Sigmoid colon (tissue), 7 donors: ENCODE measurements at places on chromosomes 16 and 17. TPM values are rescaled to one million over a fixed set of nuclear protein-coding genes. Genes with fewer than 3 reads are reported as not detected.
A peak's percentile ranks its signal among the peaks of the same experiment; 100 is the strongest.

DNA sequence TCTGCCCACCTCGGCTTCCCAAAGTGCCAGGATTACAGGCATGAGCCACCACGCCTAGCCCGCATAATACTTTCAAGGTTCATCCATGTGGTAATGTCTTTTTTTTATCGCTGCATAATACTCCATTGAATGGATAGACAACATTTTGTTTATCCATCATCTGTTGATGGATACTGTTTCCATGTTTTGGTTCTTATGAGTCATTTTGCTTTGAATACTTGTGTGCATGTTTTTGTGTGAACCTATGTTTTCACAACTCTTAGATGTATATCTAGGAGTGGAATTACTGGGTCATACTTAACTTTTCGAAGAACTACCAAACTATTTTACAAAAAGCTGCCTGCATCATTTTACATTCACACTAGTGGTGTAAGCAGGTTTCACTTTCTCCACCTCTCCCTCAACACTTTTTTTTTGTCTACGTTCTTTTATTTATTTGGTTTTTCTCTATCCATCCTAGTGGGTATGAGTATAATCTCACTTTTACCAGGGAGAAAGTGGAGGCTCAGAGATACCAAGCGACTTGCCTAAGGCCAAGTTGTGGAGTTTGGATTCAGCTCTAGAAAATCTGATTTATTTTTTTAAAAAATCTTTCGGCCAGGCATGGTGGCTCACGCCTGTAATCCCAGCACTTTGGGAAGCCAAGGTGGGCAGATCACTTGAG, 151.2 kb downstream of the CMIP start:
- DNase-seq, result no peak
- H3K4me1 ChIP-seq, result peaks cover 21% of the 10 kb centered on the region
- no peaks in the 10 kb centered on the region for H3K27me3 ChIP-seq
- no peak overlapping the region for H3K27ac ChIP-seq
- H3K4me3 ChIP-seq, result no peak overlapping the region

The MARVELD3 gene
- not detected for total RNA-seq

DNA sequence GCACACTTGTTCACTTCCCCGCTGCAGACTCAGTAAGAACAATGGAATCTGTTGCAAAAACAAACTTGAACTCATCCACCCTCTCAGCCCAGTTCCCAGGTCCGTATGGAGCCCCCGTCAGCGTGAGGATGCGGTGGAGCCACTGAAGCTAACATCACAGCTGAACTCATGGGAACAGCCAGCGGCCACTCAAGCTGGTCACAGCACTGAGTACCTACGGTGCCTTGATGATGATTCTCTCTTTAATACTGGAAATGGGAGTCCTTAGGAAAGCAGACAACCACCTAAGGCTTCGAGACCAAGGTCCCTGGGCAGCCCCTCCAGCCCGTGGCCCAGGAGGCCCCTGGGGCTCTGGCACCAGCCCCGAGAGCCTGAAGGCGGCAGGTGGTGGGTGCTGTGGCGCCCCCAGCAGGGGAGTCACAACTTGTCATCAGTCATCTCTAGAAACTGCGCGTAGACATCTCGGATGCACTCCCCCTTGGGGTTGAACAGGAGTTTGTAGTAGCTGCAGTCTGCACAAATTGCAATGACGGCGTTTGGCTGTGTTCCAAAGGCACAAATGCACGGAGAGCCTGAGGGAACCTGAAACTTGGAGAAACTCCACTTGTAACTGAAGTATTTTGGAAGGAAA, 31.0 kb upstream of the RHOT1 start:
- DNase-seq, result peak; percentile 82
- H3K27ac ChIP-seq, result no peak overlapping the region
- no peak overlapping the region for H3K4me3 ChIP-seq
- no peaks in the 10 kb centered on the region for H3K36me3 ChIP-seq

DNA sequence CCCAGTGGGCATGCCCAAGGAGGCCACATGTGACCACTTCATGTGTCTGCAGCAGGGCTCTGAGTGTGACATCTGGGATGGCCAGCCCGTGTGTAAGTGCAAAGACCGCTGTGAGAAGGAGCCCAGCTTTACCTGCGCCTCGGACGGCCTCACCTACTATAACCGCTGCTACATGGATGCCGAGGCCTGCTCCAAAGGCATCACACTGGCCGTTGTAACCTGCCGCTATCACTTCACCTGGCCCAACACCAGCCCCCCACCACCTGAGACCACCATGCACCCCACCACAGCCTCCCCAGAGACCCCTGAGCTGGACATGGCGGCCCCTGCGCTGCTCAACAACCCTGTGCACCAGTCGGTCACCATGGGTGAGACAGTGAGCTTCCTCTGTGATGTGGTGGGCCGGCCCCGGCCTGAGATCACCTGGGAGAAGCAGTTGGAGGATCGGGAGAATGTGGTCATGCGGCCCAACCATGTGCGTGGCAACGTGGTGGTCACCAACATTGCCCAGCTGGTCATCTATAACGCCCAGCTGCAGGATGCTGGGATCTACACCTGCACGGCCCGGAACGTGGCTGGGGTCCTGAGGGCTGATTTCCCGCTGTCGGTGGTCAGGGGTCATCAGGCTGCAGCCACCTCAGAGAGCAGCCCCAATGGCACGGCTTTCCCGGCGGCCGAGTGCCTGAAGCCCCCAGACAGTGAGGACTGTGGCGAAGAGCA, 4.4 kb downstream of the WFIKKN2 start:
- H3K27me3 ChIP-seq, result no peaks in the 10 kb centered on the region
- no peaks in the 10 kb centered on the region for H3K36me3 ChIP-seq
- no peak overlapping the region for H3K4me3 ChIP-seq
- H3K27ac ChIP-seq, result no peak overlapping the region
- peaks cover 9% of the 10 kb centered on the region for H3K4me1 ChIP-seq

DNA sequence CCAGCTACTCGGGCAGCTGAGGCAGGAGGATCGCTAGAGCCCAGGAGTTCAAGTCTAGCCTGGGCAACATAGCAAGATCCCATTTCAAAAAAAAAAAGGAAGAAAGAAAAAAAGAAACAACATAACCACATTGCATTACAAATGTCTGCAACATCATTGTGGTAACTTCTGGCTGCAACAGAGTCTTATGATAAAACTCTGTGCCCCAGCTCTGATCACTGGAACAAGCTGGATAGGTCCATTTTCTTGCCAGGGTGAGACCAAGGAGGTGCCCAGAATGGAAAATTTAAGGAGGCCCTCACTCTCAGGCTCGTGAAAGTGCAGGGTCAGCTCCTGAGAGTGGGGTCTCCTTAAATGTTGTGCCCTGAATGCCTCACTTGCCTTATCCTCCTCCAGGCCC, 37.8 kb upstream of the KDM8 start:
- H3K4me3 ChIP-seq, result no peak overlapping the region
- no peak for DNase-seq
- H3K36me3 ChIP-seq, result no peaks in the 10 kb centered on the region
- H3K27me3 ChIP-seq, result no peaks in the 10 kb centered on the region
- H3K27ac ChIP-seq, result no peak overlapping the region
- H3K4me1 ChIP-seq, result no peaks in the 10 kb centered on the region

- H3K27me3 ChIP-seq, result no peaks in the 10 kb centered on the region
- H3K36me3 ChIP-seq, result no peaks in the 10 kb centered on the region
- no peaks in the 10 kb centered on the region for H3K4me1 ChIP-seq
- no peak overlapping the region for H3K27ac ChIP-seq
- no peak for DNase-seq
Measured at GRCh38 chr16:35184356-35184870, 1725.0 kb downstream of the TP53TG3F start.

The ASPHD1 gene
- 0.95 TPM for total RNA-seq

The AIPL1 gene
- not detected for total RNA-seq

GRCh38 chr17:263271-263670, 81.8 kb upstream of the DOC2B start:
- no peaks in the 10 kb centered on the region for H3K36me3 ChIP-seq
- no peak overlapping the region for H3K27ac ChIP-seq
- H3K4me3 ChIP-seq, result no peak overlapping the region
- peak; percentile 50 for DNase-seq

GRCh38 chr16:23863511-23864422, 28.0 kb downstream of the PRKCB start:
- H3K27me3 ChIP-seq, result no peaks in the 10 kb centered on the region
- H3K4me1 ChIP-seq, result peaks cover 49% of the 10 kb centered on the region
- no peak for DNase-seq
- H3K36me3 ChIP-seq, result no peaks in the 10 kb centered on the region

- no peaks in the 10 kb centered on the region for H3K27me3 ChIP-seq
- H3K4me1 ChIP-seq, result no peaks in the 10 kb centered on the region
- no peak overlapping the region for H3K4me3 ChIP-seq
- peaks cover 13% of the 10 kb centered on the region for H3K36me3 ChIP-seq
- no peak for DNase-seq
- peak overlapping the region; percentile 30 for H3K27ac ChIP-seq
Measured at GRCh38 chr17:28925912-28926365, 23.1 kb upstream of the DHRS13 start.

The ABCC12 gene
- total RNA-seq, result not detected

GRCh38 chr16:1906846-1907165, 11.4 kb downstream of the HS3ST6 start:
- no peak overlapping the region for H3K27ac ChIP-seq
- no peak overlapping the region for H3K4me3 ChIP-seq
- peaks cover 26% of the 10 kb centered on the region for H3K27me3 ChIP-seq
- no peak for DNase-seq

GRCh38 chr17:75088465-75089417, 987 bp downstream of the SLC16A5 start:
- peak overlapping the region; percentile 63 for H3K27ac ChIP-seq
- H3K27me3 ChIP-seq, result no peaks in the 10 kb centered on the region
- no peak for DNase-seq
- H3K4me3 ChIP-seq, result peak overlapping the region; percentile 58
- H3K36me3 ChIP-seq, result no peaks in the 10 kb centered on the region

DNA sequence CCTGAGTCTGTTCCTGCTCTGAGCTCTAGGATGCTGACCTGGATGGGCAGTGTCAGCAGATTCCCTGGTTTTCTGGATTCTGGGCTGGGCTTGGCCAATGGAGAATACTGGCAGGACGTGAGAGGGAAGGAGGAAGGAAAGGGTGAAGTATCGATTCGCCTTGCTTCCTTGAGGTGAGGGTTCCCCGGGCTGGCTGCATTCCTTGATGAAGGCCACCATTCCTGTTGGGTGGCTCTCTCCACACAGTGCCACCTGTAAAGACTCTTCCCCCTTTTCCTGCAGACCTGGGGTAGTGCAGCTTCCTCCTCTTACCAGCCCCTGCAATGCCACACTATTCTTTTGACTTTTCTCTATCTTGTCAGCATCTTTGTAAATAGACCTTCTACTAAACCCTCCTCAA, 58.1 kb upstream of the TANC2 start:
- H3K27ac ChIP-seq, result no peak overlapping the region
- H3K4me3 ChIP-seq, result no peak overlapping the region
- H3K27me3 ChIP-seq, result no peaks in the 10 kb centered on the region
- no peaks in the 10 kb centered on the region for H3K4me1 ChIP-seq
- H3K36me3 ChIP-seq, result no peaks in the 10 kb centered on the region

DNA sequence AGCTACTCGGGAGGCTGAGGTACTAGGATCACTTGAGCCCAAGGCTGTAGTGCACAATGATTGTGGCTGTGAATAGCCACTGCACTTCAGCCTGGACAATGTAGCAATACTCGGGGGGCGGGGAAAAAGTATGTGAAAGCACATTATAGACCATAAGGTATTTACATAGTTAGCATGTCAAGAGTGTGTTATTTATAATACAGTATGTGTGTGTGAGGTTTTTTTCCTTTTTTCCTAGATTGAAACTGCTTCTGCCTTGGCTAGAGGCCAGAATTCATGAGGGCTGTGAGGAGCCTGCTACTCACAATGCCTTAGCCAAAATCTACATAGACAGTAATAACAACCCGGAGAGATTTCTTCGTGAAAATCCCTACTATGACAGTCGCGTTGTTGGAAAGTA, 30.5 kb downstream of the PTRH2 start:
- H3K27ac ChIP-seq, result no peak overlapping the region
- H3K36me3 ChIP-seq, result peaks cover 42% of the 10 kb centered on the region
- H3K4me3 ChIP-seq, result no peak overlapping the region
- no peak for DNase-seq
- H3K27me3 ChIP-seq, result no peaks in the 10 kb centered on the region

DNA sequence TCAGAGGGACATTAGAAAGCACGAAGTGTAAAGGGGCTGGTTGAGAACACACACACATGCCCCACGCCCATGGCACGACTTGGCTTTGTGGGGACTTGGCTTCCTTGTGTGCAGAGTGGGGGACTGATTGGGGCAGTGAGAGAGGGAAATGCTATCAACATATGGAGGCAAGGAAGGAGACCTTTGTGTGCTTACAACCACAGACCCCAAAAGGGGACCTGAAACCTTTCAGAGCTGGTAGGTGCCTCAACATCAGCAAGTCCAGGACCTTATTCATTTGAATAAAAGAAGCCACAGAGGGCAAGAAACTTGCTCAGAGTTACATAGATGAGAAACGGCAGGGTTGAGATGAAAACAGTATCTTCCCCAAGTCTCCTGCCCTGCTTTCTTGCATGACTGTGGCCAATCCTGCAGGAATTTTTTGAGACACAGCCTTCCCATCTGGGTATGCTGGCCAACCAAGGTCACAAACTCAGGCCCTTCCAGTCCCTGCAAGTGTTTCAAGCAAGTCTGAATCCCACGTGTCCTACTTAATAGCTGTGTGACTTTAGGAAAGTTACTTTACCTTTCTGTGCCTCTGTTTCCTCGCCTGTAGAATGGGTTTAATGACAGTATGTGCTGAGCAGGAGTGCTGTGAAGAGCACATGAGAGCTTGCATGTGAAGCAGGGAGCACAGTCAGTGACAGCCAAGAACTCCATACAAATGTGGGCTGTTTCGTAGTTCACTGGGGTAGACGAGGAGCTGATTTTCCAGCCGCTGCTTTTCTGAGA, 26.2 kb downstream of the C16orf78 start:
- no peak for DNase-seq
- no peaks in the 10 kb centered on the region for H3K36me3 ChIP-seq
- H3K27me3 ChIP-seq, result peaks cover 4% of the 10 kb centered on the region
- H3K27ac ChIP-seq, result no peak overlapping the region
- no peak overlapping the region for H3K4me3 ChIP-seq

The KRTAP9-8 gene
- not detected for total RNA-seq

- no peak overlapping the region for H3K4me3 ChIP-seq
- H3K36me3 ChIP-seq, result peaks cover 49% of the 10 kb centered on the region
- no peak overlapping the region for H3K27ac ChIP-seq
- DNase-seq, result no peak
Measured at GRCh38 chr17:43770957-43771356, 7.8 kb downstream of the DUSP3 start.

DNA sequence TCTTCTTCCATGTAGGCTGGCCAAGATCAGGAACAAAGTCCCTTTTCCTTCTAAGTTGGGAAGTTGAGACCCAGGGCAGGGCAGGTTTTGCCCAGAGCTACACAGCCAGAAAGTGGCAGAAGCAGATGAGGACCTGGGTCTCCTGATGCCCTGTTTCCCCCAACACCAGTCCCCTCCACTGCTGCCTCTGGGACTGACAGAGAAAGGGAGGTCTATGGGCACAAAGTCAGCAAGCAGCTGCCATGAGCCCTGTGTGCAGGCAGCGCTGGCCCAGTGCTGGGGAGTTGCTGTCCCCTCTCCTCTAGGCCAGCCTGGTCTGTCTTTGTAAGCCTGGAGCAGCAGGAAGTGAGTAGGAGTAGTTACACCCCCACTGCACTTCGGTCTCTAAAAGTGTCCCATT, 46.9 kb upstream of the NKD1 start:
- H3K27me3 ChIP-seq, result no peaks in the 10 kb centered on the region
- H3K27ac ChIP-seq, result no peak overlapping the region
- peaks cover 15% of the 10 kb centered on the region for H3K4me1 ChIP-seq
- DNase-seq, result peak; percentile 15
- H3K4me3 ChIP-seq, result no peak overlapping the region

The C17orf107 gene
- total RNA-seq, result 2.8 TPM

The MILR1 gene
- total RNA-seq, result 1.8 TPM

The GINS2 gene
- 0.54 TPM for total RNA-seq
